ENCODE measurements at places on chromosomes 7 and 10.
A peak's percentile ranks its signal among the peaks of the same experiment; 100 is the strongest.

DNA sequence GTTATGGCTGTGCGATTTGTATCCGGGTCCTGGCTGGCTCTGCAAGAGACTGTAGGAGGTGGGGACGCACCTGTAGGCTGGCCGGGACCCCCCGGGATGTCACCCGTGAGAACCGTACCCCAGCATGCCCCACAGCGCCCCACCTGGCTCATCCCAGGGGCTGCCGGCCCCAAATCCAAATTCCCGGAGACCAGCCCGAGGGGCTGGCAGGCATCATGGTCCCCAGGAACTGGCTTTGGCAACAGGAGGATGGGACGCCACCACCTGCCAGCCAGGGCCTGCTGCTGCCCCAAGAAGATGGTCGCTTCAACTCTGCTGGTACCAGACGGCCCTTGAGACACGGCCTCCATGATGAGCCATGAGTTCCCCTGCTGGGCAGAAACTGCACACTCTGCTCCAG lies 239.4 kb downstream of the ELFN1 start:
- DNase-seq: no peak

DNA sequence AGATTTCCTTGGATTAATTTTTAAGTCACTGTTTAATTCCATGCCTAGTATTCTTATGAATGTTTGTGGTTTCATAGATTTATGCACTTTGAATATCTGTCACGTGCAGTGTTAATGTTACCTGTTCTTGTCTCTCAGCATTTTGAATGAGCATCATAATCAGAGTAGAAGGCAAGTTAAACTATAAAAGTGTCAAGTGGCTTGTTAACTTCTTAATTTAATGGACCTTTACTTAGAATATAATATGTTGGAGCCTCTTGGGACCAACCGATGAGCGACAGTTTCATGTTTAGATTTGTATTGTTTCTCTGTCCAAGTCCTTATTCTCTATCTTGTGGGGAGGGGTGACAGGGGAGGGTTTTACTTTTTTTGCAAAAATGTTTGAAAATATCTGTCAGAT lies 50.6 kb upstream of the MTURN start:
- no peak for DNase-seq

- DNase-seq: no peak
Measured at GRCh38 chr10:78327778-78328591, 294.3 kb downstream of the RPS24 start.

DNA sequence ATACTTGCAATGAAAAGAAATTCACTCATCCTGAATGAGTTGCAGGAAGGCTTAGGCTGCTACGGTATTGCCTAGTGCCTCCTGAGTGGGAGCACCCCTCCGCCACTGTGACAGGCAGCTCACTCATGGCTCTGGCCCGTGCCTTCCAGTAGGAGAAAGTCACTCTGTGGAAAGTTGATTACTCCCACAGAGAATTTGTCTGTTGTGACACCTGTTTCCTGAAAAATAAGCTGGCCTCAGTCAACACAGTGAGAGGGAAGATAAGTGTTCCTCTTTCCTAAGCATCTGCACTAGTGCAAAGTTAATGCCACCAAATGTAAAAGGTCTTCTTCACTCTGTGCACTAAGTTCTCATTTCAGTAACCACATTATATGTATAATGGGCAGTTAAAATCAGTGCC lies 158.8 kb upstream of the INHBA start:
- DNase-seq: no peak

- no peak for DNase-seq
Measured at GRCh38 chr10:110259317-110259716, 45.4 kb downstream of the SMNDC1 start.

DNA sequence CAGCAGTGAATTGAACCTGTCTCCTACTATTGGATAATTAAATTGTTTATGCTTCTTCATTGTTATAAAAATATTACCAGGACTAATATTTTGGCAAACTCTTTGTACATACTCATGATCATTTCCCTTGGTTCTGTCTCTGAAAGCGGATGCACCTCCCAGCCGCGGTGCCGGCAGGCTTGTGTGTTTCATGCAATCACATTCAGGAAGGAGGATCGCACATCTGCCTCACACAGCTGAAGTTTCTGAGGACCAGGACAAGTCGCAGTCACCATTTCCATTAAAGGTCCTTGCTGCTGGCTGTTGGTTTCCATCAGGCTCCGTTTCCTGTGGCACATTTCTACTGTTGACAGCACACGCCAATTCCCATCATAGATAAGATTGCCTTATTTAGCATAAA lies 117.8 kb upstream of the SHH start:
- DNase-seq: no peak

DNA sequence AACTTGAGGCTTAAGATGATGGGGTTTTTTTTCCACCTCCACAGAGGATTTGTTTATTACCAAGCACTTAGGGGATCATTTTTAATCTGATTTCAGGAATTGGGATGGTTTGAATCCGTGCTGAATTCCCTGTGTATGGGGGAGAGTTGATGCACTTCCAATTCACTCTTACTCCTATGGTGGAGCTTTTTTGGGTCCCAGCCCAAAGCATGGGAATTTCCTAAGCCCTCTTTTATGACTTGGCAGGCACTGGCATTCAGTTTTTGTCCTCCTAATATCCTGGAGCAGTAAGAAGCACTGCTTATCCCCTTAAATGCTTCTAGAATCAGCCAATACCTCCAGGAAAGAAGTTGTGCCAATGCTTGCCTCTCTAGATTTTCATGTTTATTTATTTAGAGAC lies 78.7 kb downstream of the HYCC1 start:
- DNase-seq: no peak

DNA sequence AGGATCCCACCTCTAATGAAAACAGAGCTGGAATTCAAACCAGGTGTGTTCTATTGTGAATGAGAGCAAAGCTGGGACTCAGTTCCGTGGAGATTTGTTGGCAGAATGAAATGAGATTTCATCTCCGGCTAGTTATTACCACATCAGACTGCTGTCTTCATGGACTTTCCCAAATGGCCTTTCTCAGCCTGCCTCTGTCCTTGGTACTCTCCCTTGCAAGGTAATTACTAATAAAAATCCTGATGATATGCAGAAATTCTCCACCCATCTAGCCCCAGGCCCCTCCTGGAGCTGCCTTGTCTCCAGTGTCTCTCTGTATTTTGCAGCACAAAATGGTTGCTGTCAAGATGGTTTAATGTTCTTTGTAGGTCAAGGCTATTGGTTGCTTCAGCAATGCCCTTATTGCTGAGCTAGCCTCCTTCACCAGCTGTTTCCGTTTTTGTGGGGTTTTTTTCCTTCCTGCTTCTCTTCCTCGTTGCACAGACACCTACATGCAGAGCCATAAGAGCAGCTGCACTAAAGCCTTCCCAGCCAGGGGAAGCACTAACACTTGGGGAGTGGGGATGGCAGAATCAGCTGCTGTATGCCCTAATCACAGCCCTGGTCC lies 185.0 kb upstream of the GHITM start:
- no peak for DNase-seq

DNA sequence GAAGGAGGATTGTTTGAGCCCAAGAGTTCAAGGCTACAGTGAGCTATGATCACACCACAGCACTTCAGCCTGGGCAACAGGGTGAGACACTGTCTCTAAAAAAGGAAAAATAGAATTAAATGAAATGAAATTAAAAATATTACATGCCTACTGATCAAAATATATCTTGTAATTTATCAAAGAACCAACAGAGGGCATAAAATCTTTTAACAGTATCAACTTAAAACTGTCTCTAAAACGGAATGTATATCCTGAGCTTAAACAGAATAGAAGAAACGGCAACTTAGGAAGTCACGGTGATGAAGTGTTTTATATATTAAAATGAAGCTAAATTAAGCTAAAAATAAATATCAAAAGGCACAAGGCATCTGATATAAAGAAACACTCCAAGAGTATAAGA lies 78.8 kb downstream of the MTPAP start:
- DNase-seq: no peak

- DNase-seq: no peak
Measured at GRCh38 chr7:112580717-112581435, 100.1 kb downstream of the LSMEM1 start.

DNA sequence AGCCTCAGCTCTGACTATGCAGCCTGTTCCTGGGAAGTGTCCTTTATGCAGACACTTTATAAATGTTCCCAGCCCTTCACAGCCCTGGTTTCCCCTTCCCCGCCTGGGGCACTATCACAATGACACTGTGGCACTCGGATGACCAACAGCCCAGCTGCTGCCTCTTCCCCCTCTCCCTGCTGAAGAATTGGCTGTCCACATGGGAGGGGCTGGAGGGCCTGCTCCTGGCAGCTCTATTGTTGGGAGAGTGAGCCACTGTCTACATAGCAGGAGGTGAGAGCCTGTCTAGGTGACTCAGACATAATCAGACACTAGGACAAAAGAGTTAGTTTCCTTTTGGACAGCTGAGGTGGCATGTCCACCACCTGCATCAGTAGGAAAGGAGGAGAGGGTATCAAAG lies 437.5 kb downstream of the PLXNA4 start:
- DNase-seq: no peak

DNA sequence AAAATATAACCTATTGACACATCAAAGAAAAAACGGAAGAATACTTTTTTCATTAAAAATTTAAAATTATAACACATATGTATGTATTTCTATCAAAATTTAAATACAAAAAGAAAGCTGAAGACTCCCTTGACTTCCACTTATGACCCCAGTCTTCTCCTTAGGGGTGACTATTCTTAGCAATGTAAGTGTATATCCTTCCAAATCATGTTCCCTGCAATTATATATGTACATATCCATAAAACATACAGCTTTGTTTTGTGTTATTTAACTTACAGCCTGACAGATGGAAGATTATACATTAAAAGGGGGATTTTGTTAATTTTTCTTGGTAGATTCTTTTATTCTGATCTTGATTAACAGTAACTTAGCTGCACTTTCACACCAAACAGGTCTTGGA lies 9.1 kb downstream of the GLUD1 start:
- no peak for DNase-seq

- no peak for DNase-seq
Measured at GRCh38 chr7:84548366-84549365, 354.1 kb upstream of the SEMA3A start.

GRCh38 chr7:35555386-35555785 lies 139.5 kb downstream of the HERPUD2 start:
- DNase-seq: no peak

DNA sequence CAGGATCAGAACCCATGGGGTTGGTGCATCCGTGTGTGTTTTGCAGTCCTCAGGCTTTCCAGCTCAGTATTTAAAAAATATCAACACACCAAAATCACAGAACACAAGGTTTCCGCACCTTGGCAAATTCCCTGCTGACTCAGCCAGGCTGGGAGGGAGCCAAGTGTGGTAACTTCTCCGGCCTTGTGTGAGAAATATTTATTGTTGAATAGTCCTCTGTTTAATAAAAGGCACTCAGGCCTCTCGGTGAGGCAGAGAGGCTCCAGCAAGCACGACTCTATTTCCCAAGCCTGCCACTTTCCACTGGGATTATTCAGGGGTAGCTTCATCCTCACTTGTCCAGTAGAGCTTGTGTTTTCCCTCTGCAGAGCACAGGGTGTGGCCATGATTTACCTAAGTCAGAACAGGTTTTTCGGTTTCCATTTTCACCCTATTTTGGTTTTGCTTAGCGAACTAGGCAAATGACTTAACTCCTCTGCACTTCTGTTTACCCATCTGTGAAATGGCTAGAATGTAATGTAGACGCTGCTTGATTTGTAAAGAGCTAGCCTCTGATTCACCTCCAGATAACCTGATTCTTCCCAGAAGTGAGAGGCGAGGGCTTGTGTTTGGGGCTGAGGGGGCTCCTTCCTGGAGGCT lies 13.0 kb upstream of the CHST15 start:
- no peak for DNase-seq

- DNase-seq: no peak
Measured at GRCh38 chr10:93595378-93596161, 5.5 kb downstream of the RBP4 start.

GRCh38 chr10:33025039-33025438 lies 67.0 kb upstream of the ITGB1 start:
- peak; percentile 19 for DNase-seq

DNA sequence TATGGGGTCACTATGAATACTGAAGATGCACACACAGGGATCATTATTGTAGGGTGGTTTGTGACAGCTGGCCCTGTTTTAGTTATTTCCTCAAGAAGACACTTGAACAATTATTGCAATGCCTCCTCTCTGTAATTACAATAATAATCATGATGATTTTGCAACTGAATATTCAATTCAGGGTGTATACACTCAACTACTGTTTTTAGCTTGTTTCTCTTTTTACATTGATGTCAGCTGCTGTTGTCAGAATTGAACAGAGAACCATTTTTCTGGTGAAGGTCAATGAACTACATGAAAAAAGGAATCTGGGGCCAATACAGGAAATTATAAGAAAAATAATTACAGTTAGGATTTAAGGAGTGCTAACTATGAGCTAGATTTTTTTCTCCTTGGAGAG lies 28.6 kb upstream of the MKLN1 start:
- DNase-seq: no peak

- no peak for DNase-seq
Measured at GRCh38 chr10:37623506-37623905, 233.9 kb downstream of the ZNF248 start.

- DNase-seq: no peak
Measured at GRCh38 chr10:120042705-120043104, 150.2 kb downstream of the SEC23IP start.

DNA sequence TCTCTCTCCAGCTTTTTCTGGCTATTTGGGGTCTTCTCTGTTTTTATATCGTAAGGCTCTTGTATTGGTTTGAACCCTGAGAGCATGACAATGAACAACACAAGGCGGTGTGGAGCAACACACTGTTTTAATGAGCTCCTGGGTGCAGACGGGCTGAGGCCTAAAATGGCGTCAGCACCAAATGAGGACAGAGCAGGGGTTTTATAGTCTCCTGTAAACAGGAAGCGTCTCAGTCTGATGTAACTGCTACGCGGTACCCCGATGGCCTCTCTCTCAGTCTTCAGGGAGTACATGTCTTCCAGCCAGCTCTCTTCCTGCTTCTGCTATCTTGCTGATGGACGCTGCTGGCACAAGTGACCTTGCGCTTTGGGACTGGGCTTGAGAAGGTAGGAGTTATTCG lies 95.9 kb upstream of the CCDC71L start:
- no peak for DNase-seq

DNA sequence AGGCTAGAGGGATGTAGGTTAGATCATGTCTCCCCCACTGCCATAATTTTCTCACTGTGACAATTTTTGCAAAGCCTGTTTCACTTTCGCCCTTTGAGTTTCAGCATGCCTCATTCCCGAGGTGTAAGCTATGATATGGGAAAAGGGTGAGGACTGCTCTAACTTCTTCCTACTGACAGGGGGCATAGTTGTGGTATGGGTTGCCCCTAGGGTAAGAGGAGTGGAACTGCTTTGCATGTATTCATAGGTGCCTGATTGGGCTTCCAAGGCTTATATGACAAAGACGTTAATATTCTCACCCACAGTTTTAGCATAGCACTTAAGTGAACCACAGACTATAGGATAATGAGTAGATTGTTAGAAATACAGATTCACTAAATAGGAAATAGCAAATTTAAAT lies 148.7 kb downstream of the BBS9 start:
- no peak for DNase-seq

GRCh38 chr10:104456802-104457542 lies 103.3 kb downstream of the CFAP58 start:
- DNase-seq: no peak

DNA sequence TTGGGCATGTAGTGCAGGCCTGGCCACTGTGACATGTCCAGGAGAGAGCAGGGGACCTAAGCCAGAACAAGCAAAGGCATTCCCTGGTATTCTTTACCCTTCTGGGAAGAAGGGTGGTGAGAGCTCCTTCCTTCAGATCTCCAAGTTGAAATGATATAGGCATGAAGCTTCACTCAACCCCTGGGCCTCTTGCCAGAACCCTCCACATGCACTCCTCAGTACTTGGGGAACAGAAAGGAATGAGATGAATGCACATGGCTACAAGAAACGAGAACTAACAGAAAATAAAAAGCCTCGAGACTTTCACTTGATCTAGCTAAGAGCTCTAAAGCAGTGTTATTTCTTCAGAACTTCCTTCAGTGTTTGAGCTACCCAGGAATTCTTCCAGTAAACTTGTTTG lies 262.2 kb downstream of the ETV1 start:
- no peak for DNase-seq
